ENCODE measurements at places on chromosomes 16 and 17. TPM values are rescaled to one million over a fixed set of nuclear protein-coding genes. Genes with fewer than 3 reads are reported as not detected.

DNA sequence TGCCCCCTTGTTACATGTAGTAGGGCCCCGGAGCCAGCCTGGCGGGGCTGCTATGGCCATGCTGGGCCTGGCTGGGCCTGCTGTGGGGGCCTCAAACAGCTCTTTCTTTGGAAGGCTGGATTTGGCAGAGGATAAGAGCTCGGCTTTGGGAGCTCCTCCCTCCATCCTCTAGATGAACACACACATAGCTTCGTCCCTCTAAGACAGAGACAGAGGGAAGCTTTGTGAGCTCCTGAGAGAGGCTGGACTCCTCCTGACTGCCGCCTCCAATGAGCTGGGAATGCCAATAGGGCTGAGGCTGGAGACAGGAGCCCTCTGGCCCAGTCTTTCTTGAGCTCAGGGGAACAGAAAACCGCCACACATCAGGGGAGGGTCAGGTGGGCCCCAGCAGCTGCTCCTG is 37.3 kb upstream of the CDC42EP4 start:
- H3K4me3 ChIP-seq: no peak overlapping the region
- no peak for DNase-seq
- H3K36me3 ChIP-seq: no peaks in the 10 kb centered on the region
- H3K4me1 ChIP-seq: no peaks in the 10 kb centered on the region
- H3K27me3 ChIP-seq: no peaks in the 10 kb centered on the region

Gene ADORA2B
- not detected for total RNA-seq

Gene ABCC3
- total RNA-seq: 1.1 TPM

GRCh38 chr17:68603027-68603426 is 1.9 kb upstream of the FAM20A start:
- no peak for DNase-seq
- no peak overlapping the region for H3K4me3 ChIP-seq
- H3K27ac ChIP-seq: no peak overlapping the region
- H3K27me3 ChIP-seq: peaks cover 6% of the 10 kb centered on the region
- no peaks in the 10 kb centered on the region for H3K4me1 ChIP-seq

DNA sequence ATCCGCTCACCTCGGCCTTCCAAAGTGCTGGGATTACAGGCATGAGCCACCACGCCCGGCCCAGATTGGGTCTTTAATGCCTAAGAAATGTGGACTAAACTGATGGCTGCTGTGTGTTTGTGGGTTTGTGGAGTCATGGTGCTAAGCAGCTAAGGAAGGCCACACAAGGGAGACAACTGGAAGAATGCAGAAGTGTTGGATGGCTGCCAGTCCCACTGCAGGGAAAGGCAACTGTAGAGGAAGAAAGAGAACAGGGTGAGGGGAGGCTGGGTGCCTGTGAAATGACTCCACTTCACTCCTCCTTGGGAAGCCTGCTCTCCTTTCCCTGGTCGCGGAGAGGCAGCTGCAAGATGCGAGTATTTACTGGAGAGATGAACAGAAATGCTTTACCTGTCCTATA is 23.5 kb upstream of the SIAH1 start:
- H3K27me3 ChIP-seq: no peaks in the 10 kb centered on the region
- no peak for DNase-seq
- no peaks in the 10 kb centered on the region for H3K4me1 ChIP-seq
- H3K27ac ChIP-seq: no peak overlapping the region

Gene TBC1D3C
- total RNA-seq: not detected

DNA sequence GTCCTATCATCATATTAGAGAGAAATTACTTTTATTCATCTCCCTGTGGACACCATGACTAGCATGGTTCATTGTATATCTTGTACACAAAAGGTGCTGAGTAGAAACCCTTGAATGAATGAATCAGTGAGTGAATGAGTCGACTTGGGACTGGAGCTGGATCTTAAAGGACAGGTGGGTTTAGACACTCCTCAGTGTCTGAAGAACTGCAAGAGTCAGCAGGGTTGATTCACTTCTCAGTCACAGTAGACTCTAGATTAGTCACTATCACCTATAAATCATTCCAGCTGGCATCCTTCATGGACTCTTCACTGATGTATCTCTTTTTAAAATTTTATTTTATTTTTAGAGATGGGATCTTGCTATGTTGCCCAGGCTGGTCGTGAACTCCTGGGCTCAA is 30.1 kb upstream of the PMFBP1 start:
- H3K27ac ChIP-seq: no peak overlapping the region
- H3K36me3 ChIP-seq: no peaks in the 10 kb centered on the region
- no peaks in the 10 kb centered on the region for H3K4me1 ChIP-seq
- no peak for DNase-seq
